CD4-positive, alpha-beta T cell (primary cell): ENCODE measurements at places on chromosomes 2 and 18. TPM values are rescaled to one million over a fixed set of nuclear protein-coding genes. Genes with fewer than 3 reads are reported as not detected.

Gene FASTKD1
- 7.2 TPM for total RNA-seq

Gene RAPGEF4
- 0.69 TPM for total RNA-seq

Gene GAD1
- total RNA-seq: not detected

Gene RESP18
- total RNA-seq: not detected

Gene SCG2
- total RNA-seq: not detected

Gene AGXT
- not detected for total RNA-seq

DNA sequence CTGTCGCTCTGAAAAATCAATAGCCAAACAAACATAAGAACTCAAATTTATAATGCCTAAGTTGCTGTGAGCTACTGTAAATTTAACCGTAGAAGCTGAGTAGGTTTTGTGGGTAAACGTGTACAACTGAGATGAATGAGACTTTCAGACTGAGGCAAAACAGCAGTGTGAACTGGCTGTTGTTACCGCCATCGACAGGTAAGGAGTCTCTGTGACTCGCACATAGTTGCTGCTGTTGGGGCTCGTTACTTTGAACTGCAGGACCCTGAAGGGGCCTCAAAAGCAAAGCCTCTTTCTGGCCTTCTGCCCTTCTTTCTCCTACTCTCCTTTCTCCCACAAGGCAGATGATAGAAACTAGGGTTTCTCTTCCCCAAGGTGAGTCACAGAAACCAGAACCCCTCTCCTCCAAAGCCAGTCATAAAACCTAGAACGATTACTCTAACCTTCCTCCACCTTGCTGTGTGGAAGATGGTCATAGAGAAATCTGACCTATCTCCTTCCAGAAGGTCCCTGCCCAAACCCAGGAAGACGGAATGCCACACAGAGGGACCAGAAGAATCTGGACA is 101.2 kb downstream of the DLGAP1 start:
- no peaks in the 10 kb centered on the region for H3K36me3 ChIP-seq
- DNase-seq: no peak
- H3K27ac ChIP-seq: no peak overlapping the region
- no peak overlapping the region for H3K4me3 ChIP-seq
- no peaks in the 10 kb centered on the region for H3K4me1 ChIP-seq
- H3K27me3 ChIP-seq: no peaks in the 10 kb centered on the region

DNA sequence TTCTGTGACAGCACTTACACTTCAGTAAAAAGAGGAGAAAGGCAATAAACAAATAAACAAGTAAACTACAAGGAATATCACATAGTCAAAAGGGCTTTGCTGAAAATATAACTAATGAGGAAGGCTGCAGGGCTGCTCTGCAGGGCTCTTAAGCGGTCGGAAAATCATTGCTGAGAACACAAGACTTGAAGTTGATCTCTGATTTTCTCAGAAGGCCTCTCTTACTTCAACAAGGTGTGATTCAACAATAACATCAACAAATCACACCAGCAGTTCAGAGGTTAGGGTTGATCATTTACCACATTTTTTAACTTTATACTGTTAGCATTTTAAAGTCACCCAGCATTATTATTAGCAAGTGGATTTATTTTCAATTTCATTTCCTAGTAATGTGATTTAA is 215.6 kb downstream of the ARHGAP15 start:
- H3K4me1 ChIP-seq: no peaks in the 10 kb centered on the region
- H3K27me3 ChIP-seq: no peaks in the 10 kb centered on the region
- peaks cover 6% of the 10 kb centered on the region for H3K36me3 ChIP-seq
- no peak for DNase-seq
- H3K4me3 ChIP-seq: no peak overlapping the region
- no peak overlapping the region for H3K27ac ChIP-seq

DNA sequence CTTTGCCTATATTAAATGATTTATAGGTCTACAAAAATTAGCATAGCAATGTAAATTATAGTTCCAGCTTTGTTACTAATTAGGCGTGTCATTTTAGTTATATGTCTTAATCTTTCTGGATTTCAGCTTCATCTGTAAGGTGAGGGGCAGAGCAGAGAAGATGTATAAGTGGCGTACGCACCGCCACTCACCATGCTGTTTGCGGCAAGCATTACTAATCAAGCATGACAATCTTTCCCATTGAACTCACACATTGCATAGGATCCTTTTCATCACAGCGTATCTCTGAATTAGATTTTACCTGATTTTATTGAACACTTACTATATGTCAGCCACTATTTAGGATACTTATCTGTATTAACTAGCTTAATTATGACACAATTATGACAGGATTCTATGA is 183.6 kb upstream of the DLGAP1 start:
- H3K4me3 ChIP-seq: no peak overlapping the region
- no peaks in the 10 kb centered on the region for H3K27me3 ChIP-seq
- H3K4me1 ChIP-seq: no peaks in the 10 kb centered on the region
- H3K27ac ChIP-seq: no peak overlapping the region
- H3K36me3 ChIP-seq: no peaks in the 10 kb centered on the region

DNA sequence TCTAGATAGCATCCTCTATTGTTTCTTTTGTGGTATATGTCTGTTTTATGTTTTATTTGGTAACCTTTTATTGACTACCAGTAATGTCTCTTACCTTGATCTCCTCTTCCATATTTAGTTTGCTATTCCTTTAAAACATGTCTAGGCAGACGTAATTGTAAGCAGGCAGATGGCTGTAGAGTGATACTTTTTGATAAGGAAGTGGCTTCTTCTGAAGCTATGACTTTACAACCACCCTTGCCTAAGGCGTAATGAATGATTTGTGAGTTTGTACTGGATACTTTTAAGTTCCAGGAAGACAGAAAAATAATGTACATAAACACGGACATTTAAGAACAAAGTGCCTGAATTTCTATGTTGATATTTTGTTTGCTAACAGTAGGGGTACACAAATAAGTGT is 85.6 kb downstream of the ZNF804A start:
- H3K36me3 ChIP-seq: no peaks in the 10 kb centered on the region
- no peaks in the 10 kb centered on the region for H3K4me1 ChIP-seq
- H3K27ac ChIP-seq: no peak overlapping the region

- H3K27me3 ChIP-seq: peaks cover 3% of the 10 kb centered on the region
- DNase-seq: no peak
- no peak overlapping the region for H3K4me3 ChIP-seq
- no peaks in the 10 kb centered on the region for H3K36me3 ChIP-seq
- H3K27ac ChIP-seq: no peak overlapping the region
These were observed 68.4 kb downstream of the MCFD2 start for GRCh38 chr2:46847185-46847710.

DNA sequence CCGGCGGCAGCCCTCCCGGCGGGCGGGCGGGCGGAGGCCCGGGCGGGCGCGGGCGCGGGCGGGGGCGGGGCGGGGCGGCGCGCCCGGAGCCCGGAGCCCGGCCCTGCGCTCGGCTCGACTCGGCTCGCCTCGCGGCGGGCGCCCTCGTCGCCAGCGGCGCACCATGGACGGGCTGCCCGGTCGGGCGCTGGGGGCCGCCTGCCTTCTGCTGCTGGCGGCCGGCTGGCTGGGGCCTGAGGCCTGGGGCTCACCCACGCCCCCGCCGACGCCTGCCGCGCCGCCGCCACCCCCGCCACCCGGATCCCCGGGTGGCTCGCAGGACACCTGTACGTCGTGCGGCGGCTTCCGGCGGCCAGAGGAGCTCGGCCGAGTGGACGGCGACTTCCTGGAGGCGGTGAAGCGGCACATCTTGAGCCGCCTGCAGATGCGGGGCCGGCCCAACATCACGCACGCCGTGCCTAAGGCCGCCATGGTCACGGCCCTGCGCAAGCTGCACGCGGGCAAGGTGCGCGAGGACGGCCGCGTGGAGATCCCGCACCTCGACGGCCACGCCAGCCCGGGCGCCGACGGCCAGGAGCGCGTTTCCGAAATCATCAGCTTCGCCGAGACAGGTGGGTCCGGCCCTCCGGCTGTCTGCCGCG is at the start of gene INHBB:
TSS of gene INHBB (plus strand) at position 111 of the 641 bp plus-strand sequence. CDS start at position 164, 53 bp downstream.
- peak within 1 kb of the TSS; percentile 38 for H3K4me3 ChIP-seq
- H3K27ac ChIP-seq: no peak within 1 kb of the TSS
- H3K36me3 ChIP-seq: no peaks in the 10 kb centered on the region
- H3K27me3 ChIP-seq: peaks cover 70% of the 10 kb centered on the region
- H3K4me1 ChIP-seq: peaks cover 35% of the 10 kb centered on the region
- no peak for DNase-seq

- H3K4me3 ChIP-seq: no peak overlapping the region
- no peaks in the 10 kb centered on the region for H3K4me1 ChIP-seq
- H3K27me3 ChIP-seq: peaks cover 3% of the 10 kb centered on the region
- no peaks in the 10 kb centered on the region for H3K36me3 ChIP-seq
- no peak overlapping the region for H3K27ac ChIP-seq
These were observed 46.0 kb downstream of the TNS1 start for GRCh38 chr2:217956586-217957457.

DNA sequence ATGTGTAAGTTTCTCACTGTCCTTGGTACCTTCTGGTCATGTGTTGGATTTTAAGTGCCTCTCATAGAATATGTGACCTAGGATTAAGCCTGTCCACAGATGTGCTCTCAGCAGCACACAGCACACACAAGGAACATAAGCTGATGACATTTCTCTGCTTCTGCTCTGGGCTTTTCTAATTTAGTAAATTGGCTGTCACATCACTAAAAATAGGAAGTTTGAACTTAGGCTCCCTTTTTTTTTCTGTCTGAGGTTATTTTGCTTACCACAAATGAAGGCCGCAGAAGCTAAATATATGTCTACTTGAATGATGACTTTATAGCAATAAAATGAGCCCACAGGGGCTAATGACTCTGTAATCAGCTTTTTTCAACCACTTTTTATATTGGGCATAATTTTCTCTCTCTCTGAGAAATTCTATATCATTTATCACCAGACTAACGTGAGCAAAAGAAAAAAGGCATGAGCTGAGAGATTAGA is 150.2 kb upstream of the KLHL14 start:
- H3K4me1 ChIP-seq: no peaks in the 10 kb centered on the region
- no peaks in the 10 kb centered on the region for H3K27me3 ChIP-seq
- no peak for DNase-seq
- H3K4me3 ChIP-seq: no peak overlapping the region
- no peaks in the 10 kb centered on the region for H3K36me3 ChIP-seq

DNA sequence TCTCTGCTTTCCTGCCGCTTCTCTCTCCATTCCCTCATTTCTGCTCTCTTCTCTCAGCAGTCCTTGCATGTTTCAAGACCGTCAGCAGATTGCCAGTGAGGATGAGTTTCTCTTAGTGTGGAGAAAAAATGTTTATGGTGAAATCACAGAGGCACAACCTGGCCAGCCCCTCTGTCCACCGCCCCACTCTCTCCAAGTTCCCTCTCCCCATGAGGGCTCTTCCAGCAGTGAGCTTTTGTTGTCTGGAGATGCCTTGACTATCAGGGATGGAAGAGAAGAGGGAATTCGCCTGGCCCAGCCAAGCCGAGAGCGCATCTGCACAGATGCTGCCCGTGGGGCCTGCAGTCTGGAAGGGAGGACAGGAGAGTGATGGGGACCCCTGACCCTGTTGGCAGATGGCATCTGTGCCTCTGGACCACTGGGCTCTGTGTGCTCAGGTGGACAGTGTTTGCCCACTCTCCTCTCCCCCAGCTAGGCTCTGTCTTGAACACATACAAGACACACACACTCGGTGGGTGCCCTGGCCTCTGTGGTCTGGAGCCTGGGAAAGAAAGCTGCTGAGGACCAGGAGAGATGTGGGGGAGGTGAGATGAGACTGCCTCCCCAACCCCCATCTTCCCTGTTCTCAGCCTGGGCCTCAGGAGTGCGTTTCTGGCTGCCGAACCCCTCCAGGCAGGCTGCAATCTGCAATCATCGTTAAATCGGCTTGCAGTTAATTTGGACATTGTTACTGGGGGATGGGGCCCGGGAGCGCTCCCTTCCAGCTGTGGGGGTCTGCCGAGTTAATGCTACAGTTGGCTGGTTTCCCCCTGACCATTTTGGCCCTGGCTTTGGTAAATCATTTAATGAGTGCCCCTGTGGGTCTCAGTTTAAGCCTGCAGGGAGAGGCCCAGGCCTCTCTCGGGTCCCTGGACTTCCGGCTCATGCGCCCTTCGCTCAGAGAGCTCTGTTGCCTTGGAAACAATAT is 4.5 kb downstream of the ITM2C start:
- no peaks in the 10 kb centered on the region for H3K27me3 ChIP-seq
- no peak for DNase-seq
- no peak overlapping the region for H3K4me3 ChIP-seq
- no peak overlapping the region for H3K27ac ChIP-seq
- peaks cover 56% of the 10 kb centered on the region for H3K4me1 ChIP-seq
- peaks cover 3% of the 10 kb centered on the region for H3K36me3 ChIP-seq

GRCh38 chr2:20917719-20918572 is 95.0 kb upstream of the LDAH start:
- H3K27ac ChIP-seq: no peak overlapping the region
- H3K4me1 ChIP-seq: no peaks in the 10 kb centered on the region
- no peaks in the 10 kb centered on the region for H3K27me3 ChIP-seq
- DNase-seq: no peak
- no peaks in the 10 kb centered on the region for H3K36me3 ChIP-seq

GRCh38 chr2:134133622-134134312 is 120.1 kb upstream of the MGAT5 start:
- peaks cover 15% of the 10 kb centered on the region for H3K36me3 ChIP-seq
- no peak overlapping the region for H3K4me3 ChIP-seq
- H3K27me3 ChIP-seq: no peaks in the 10 kb centered on the region

DNA sequence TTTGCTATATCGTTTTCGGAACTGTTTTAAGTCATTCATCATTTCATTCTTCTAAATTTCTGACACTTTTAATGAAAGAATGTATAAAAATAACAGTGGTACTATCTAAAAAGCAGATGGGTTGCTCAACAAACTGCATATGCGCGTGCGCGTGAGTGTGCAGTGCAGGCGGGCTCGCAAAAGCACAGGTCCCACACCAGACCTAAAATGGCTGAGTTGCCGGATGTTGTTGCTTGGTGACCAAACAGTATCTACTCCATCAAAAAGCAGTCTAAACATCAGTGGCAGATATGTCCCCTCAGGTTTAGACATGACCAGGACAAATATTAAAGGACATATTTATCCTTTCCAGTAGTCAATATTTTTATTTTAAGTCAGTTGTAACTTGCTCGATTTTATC is 5.1 kb downstream of the NOL4 start:
- no peak overlapping the region for H3K27ac ChIP-seq
- H3K4me1 ChIP-seq: no peaks in the 10 kb centered on the region
- DNase-seq: no peak
- no peak overlapping the region for H3K4me3 ChIP-seq

DNA sequence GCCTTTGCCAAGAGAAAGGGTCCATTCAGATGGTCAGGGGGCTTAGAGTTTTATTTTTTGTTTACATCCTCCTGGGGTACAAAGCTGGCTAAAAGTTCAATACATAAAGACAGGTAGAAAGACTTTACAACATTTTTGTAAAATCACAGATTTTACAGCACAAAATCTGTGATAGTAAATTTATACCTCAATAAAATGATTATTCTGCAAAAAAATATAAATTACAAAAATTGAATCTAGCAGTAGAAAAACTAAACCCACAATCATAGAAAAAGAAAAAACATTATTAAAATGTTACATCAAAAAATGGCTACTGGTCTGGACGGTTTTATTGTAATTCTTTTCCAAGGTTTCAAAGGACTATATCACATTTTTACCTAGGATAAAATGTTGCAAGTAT is 674.2 kb upstream of the CHAC2 start:
- no peaks in the 10 kb centered on the region for H3K27me3 ChIP-seq
- no peak for DNase-seq
- H3K4me1 ChIP-seq: no peaks in the 10 kb centered on the region
- H3K27ac ChIP-seq: no peak overlapping the region
- H3K4me3 ChIP-seq: no peak overlapping the region
- H3K36me3 ChIP-seq: no peaks in the 10 kb centered on the region

- DNase-seq: no peak
- H3K4me1 ChIP-seq: no peaks in the 10 kb centered on the region
- H3K4me3 ChIP-seq: no peak overlapping the region
- no peaks in the 10 kb centered on the region for H3K36me3 ChIP-seq
- H3K27me3 ChIP-seq: no peaks in the 10 kb centered on the region
- H3K27ac ChIP-seq: no peak overlapping the region
These were observed 12.7 kb upstream of the NFU1 start for GRCh38 chr2:69449906-69450305.
